Suppressor macrophage treated with lipopolysaccharide for 4 hours (primary cell): ENCODE measurements at places on chromosomes 11 and 22.

- DNase-seq = no peak
These were observed 6.0 kb upstream of the UCP3 start for GRCh38 chr11:74014880-74015279.

- DNase-seq = no peak
These were observed 915 bp downstream of the FEZ1 start for GRCh38 chr11:125494974-125495725.

DNA sequence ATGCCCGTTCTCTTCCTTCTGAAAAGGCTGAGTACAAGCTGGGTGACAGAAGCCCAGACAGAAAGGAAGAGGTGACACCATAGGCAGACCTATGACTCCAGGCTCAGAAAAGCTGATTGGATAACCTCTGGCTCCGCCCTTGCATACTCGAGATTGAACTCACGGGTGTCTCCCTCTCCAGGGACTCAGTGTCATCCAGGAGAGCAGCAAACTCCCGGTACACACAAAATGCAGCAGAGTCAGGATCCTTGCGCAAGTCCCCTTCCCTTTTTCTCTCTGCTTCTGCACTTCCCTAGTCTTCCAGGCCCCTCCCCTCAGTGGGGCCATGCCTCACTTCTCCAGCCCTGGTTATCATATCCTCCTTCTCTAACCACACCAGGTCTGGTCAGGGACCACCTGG lies 9.8 kb downstream of the SCN4B start:
- DNase-seq = peak; percentile 69

DNA sequence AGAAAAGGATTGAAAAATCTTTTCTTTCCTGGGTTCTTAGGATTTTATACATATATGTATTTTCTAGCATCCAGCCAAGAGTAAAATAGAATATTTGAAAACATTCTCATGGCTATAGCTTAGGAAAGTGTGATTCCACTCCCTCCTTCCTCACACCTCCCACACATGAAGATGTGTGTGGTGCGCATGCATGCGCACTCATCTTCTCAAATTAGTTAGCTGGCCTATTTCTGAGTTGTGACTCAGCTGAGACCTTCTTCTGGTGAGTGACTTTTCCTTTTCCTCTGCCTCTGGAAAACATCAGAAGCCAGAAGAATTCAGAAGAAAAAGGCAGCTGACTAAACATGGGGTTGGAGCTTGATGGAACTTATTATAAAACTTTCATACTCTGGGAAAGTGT lies 149.8 kb downstream of the OR4C45 start:
- no peak for DNase-seq

GRCh38 chr11:47499614-47500013 lies 50.7 kb upstream of the RAPSN start:
- DNase-seq = peak; percentile 56

DNA sequence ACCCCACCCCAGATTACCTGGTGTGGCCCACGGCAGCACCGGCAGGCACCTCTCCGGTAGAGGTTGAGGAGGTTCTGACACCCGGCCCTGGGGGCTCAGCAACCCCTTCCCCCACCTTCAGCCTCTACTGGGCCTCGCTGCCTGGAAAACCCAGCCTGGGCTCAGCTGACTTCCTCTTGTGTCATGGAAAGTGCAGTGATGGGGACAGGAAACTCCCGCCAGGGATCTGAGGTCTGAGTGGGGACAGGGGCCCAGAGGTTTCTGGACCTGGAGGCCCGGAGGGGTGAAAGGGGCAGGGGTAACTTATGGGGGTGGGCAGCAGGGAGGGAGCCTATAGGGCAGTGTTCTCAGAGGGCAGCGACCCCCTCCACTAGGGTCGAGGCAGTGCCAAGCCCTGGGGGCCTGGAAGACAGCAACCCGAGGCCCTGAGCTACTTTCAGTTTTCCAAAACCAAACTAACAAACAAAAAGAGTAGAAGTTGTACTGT lies 10.0 kb upstream of the CD5 start:
- DNase-seq = peak; percentile 81

GRCh38 chr11:26227301-26227746 lies 104.6 kb upstream of the ANO3 start:
- DNase-seq = peak; percentile 25

DNA sequence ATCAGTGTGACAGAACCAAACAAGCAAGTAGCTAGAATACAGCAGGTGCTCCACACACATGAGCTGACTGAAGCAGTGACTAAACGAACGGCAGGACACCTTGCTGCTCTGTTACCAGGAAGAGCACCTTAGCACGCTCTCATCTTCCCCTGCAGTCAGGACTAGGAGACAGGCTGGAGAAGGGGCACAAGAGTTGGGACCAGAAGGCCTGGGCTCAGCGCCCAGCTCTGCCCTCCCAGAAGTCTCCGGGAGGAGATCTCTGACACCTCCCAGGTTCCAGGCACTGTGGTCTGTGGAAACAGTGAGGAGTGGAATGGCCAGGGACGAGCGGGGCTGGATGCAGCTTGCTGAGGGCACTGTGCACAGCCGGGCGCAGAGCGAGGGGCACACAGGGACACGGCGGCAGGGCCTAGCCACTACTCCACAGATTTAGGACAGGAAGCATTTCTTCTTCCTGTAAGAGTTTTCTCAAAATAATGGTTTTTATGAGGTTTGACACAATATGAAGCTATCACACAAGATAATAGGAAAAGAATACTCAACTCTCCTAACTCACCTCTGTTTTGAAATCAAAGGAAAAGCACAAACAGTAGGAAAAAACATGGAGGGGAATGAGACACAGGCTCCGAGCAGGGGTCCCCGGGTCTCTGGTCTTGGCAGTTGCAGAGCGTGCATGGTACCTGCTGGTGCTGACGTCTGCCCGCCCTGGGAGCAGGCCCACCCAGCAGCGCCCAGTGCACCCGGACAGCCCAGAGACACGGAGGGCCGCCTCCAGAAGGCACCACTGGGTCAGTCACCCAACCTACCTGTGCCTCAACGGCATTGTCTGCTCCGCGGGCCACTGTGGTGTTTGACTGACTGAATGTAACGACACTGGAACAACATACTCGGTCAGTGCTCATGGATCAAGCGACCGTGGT lies 67.6 kb downstream of the NCAPD3 start:
- DNase-seq = no peak

DNA sequence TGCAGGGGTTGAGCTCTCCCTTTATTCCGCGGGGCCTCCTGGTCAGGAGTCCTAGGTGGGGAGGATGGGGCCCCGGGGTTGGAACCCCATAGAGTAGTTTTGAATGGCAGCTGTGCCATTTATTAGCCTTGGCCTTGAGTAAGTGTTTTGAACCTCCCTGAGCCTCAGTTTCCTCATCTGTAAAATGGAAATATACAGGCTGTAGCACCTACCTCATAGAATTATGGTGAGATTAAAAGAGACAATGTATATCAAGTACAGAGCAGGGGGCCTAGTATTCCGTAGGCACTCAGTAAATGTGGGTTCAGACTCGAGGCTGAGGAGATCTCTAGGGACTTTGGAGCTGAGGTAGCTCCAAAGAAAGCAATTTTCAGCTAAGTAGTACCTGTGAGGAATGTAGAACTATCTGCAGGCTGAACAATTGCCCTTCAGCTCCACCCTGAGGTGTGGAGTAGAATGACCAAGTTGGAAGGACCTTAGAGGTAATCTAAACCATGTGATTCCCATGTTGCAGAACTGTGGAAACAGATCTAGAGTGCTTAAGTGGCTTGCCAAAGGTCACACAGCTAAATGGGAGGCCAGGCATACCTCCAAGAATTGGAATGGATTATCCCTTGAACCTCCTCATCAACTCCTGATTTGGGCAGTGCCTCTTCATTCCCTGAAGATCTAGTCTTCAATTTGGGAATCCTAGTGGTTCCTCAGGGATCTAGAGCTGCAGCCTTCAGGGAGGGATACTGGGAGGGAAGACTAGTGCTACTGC lies 682 bp downstream of the PGAP2 start:
- DNase-seq = peak; percentile 56

DNA sequence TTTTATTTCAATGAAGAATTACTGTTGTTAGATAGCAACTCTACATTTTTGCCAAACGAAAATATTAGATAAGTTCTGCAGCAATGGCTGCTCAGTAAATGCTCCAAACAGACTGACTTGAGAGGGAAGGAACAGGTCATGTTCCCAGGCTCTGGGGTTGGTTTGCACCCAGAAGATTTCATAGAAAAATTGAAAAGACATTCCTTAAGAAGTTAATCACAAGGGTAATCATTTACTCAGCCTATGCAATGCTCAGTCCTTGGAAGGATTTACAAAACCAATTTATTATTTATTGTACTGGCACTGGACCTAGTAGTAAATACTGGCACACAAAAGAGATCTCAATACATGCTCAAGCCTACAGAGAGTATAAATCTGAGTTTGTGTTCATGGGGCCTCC lies 179.1 kb upstream of the MTNR1B start:
- no peak for DNase-seq

DNA sequence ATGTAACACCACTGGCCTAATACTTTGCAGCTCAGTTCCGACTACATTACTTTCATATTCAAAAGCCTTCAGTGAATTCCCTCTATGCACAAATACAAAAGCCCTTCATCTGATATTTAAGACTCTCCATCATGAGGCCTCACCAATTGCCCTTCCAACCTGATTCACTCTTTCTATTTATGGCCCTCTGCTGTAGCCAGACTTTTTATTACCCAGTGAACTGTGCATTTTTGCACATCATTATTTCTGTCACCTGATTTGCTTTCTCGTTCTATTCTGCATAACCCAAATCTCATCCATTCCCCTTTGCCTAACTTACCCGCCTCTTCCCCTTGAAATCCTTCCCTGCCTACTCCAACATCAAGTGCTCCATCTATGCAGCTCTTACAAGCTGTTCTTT lies 78.3 kb downstream of the BBOX1 start:
- no peak for DNase-seq

DNA sequence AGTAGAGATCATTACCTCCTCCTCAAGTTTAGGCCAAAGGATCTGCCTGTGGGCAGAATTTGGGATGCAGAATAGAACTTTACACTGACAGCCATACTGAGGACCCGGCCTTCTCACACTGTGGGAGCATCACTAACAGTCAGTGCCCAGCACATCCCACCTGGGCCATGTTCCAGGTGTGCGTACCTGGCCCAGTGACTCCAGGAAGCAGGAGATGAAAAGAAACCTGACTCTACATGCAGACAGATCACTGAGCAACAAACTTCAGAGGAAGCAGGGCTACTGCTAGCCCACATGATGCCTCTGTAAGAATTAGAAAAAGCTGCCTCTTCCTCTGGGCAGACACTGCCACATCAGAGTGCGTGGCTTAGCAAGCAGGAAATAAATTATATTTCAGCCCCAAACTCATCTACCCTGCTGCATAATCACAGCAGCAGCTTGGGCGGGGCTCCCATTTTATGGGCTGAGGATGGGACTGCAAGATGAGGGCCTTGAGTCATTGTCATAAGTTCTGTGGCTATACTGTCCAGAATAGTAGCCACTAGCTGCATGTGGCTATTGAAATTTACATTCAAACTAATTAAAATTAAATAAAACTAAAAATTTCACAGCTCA lies 6.0 kb upstream of the LMO2 start:
- DNase-seq = peak; percentile 75

- peak; percentile 84 for DNase-seq
These were observed 9.4 kb downstream of the EHD1 start for GRCh38 chr11:64868904-64869570.

DNA sequence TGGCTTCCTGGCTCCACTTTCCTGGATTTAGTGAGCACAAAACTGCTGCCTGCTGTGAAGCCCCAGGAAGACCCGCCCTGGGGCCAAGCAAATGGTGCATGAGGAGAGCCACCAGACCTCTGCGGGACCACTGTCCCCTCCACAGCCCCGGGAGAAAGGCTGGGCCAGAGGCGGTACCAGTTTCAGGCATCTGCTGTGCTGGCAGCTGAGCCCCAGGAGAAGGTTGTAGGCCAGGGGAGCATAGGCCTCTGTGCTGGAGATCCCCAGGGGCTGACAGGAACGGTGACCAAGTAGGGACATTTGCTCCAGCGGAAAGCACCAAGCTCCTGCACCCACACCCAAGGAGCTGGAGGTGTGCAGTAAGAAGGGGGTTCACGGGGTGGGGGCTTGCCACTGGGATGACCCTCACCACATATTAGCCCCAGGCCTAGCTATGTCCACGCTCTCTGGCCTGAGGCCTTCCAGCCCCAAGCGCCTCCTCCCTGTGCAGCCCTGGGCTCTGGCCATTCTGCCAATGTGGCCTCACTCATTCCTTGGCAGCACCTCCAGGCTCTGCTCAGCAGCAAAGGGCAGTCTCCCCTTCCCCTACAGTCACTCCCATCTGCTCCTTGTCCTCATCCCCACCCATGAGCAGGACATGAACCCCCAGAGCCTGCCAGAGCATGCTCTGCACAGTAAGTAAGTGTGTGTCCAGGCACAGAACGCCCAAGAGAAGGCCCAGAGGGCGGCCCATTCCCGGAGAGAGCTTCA lies 24.0 kb upstream of the COMT start:
- no peak for DNase-seq

- DNase-seq = no peak
These were observed 14.6 kb downstream of the PPME1 start for GRCh38 chr11:74185695-74186094.

DNA sequence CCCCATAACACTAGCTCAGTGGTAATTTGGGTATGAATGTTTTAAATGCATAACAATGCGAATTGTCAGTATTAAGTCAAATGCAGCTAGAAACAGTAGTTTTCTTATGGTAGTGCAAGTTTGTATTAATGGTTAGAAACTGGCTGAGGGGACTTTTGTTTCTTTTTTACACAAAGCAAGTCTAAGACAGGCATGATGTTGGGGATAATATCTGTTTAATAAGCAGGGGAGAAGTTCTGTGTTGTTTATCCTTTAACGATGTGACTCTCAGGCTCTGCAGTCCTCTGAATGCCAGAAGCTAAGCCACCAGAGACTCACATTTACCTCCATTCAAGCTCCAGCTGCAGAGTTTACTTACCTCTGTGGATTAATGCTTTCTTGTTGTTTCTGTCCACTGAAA lies 67.8 kb downstream of the SYT9 start:
- no peak for DNase-seq

GRCh38 chr11:43947003-43947500 lies 4.6 kb downstream of the C11orf96 start:
- no peak for DNase-seq

DNA sequence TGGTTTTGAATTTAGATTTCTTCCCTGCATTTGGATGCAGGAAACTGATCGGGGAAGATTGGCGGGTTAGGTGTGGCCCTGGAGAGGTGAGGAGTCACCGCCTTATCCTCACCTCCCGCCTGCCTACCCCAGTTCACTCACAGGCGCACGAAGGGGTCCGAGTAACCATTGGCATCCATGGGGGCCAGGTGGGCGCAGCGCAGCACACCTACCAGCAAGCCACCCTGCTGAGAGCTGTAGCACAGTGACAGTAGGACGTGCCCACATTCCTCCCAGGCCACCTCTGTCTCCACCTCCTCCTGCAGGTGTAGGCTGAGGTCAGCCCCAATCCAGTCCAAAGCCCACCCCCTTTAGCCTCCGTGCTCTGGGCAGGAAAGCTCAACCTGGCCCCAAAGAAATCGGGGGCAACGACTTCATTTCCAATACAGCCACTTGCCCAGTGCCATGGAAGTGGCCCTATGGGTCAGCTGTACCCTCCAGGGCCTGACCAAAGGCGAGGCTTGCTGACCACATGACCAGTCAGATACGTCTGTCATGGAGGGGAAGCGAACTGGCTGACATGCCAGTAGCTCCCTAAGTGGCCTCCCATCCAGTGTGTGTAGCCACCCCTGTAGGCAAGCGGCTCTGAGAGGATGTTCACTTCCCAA lies 6.7 kb downstream of the NDUFV1 start:
- no peak for DNase-seq

- DNase-seq = no peak
These were observed 15.6 kb upstream of the MFNG start for GRCh38 chr22:37501610-37502341.

- peak; percentile 88 for DNase-seq
These were observed 4.3 kb downstream of the CYB561A3 start for GRCh38 chr11:61357233-61357893.
